ENCODE measurements at places on chromosomes 1 and 21.
A peak's percentile ranks its signal among the peaks of the same experiment; 100 is the strongest.

DNA sequence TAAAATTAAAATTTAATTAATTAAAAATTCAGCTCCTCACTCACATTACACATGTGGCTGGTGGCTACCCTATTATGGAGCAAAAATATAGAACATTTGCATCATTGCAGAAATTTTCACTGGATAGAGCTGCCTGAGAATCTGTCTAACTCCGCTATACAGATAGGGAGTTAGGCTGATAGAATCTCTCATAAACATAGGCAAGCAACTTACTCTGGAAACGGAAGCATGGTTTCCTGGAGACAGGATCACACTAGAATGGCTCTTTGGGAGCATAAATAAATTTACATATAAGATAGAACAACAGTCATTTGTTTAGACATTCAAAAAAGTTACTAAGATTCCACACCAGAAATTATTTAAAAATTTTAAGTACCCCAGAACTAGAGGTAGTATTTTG lies 12.2 kb upstream of the LAMC2 start:
- no peak for DNase-seq

- DNase-seq, result no peak
Observed at GRCh38 chr1:226874579-226875425, 4.4 kb downstream of the PSEN2 start.

GRCh38 chr21:31866077-31866511 lies 6.7 kb upstream of the HUNK start:
- DNase-seq, result peak; percentile 50

GRCh38 chr1:221892301-221892830 lies 150.5 kb upstream of the DUSP10 start:
- no peak for DNase-seq

DNA sequence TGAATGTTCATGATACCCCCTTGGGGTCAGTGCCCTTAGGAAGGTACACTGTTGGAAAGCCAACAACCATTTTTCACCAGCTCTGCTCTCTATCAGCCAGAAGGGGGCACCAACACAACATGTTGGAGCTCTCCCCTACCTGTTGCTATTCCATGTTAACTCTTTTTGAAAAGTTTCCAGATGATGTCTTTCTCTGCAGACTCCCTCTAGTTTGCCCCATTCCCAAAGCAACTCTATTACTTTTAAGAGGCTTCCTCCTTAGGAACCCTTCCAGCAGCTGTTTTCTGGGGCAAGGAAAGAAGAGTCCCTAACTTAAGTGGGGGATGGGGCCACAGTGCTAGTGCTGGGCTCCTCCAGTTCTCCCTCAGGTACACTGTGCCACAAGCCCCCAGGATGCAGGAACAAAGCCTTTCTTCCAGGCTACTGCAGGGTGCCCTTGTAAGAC lies 22.9 kb upstream of the NDC1 start:
- peak; percentile 57 for DNase-seq

DNA sequence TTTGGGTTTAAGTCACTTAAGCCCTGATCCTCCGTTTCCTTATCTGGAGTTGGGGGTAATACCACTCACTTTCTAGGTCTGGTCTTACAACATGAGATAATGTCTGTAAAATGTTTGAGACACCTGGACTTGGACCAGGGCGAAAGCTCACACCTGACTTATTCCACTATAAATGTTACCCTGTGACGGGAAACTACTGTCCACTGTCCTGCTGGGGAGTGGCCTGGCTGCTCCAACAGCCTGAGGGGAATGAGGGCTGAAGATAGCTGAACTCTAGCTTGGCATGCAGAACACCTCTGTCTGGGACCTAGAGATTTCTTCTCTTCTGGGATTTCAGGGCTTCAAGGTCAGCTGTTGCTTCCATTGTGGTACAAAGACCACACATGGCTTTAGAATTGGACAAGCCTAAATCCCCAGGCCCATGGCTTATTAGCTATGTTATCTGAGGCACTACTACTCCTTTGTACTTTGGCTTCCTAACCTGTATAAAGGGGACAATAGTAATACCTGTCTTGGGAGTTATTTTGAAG lies 9.5 kb upstream of the A3GALT2 start:
- DNase-seq, result no peak

DNA sequence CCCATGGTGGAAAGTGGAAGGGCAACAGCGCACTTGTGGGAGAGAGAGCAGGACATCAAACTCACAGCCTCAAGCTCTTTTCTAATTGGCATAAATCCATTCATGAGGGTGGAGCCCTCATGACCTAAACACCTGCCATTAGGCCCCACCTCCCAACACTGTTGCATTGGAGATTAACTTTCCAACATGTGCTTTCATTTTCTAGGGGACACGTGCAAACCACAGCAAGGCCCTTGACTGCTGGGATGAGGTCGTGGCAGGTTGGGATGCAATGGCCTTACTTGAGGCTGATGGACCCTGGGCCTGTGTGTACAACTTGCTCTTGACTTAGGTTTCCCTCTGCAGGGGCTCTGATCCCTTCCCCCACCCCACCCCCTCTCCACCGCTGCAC lies 35.9 kb upstream of the NEK2 start:
- no peak for DNase-seq
